Chondrocyte (in vitro differentiated cells): ENCODE measurements at places on chromosomes 16 and 17. TPM values are rescaled to one million over a fixed set of nuclear protein-coding genes. Genes with fewer than 3 reads are reported as not detected.

- no peaks in the 10 kb centered on the region for H3K4me1 ChIP-seq
- no peak overlapping the region for H3K27ac ChIP-seq
- H3K36me3 ChIP-seq: peaks cover 15% of the 10 kb centered on the region
- H3K27me3 ChIP-seq: no peaks in the 10 kb centered on the region
- no peak for DNase-seq
Measured at GRCh38 chr17:80738020-80738808, 193.6 kb downstream of the RPTOR start.

DNA sequence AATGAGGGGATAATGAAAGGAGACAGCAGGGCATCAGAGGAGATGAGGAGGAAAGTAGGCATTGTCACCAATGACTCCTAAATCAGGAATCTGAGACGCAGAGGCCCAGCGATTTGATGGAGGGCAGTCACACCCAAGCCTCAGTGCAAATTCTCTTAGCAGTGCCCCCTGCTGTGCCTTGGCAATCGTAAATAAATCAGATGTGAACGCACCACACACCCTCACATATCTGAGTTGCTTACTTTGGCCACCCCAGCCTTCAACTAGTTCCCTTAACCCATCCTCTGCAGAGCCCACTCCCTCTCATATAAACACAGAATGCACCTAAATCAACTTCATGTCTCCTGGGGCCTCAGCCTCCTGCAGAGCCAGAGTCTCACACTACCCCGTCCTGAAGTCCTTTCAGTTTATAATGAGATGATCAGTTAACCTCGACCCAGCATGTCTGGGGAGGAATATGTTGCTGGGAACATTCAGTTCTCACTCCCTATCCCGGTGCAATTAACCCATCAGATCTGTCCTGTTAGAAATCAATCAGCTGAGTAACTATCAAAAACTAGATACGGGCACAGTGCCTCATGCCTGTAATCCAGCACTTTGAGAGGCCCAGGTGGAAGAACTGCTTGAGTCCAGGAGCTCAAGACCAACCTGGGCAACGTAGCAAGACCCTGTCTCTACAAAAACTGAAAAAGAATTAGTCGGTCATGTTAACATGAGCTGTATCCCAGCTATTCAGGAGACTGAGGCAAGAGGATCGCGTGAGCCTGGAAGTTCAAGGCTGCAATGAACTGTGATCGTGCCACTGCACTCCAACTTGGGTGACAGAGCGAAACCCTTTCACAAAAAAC is 78.4 kb downstream of the SLC39A11 start:
- H3K36me3 ChIP-seq: no peaks in the 10 kb centered on the region
- H3K4me1 ChIP-seq: peaks cover 41% of the 10 kb centered on the region
- peak overlapping the region; percentile 71 for H3K27ac ChIP-seq
- no peak for DNase-seq
- peak overlapping the region; percentile 5 for H3K4me3 ChIP-seq
- H3K27me3 ChIP-seq: no peaks in the 10 kb centered on the region

DNA sequence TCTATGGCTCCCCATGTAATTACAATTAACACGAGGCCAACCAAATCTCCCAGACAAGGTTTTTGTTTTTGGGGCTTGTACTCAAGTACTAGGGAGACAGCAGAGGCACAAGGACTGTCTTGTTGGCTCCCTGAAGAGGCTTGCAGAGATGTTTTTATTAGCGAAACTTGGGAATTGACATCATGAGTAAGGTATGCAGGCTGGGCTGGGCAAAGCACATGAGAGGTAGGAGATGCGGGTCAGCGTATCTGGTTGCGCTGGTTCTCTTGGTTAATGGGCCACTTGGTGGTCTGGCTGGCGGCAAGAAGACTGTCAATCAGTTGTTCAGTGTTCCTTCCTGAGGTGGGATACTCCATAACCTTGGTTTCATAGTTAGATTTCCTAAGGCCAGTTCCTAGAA is 28.9 kb downstream of the LCMT1 start:
- H3K27ac ChIP-seq: peak overlapping the region; percentile 42
- no peak for DNase-seq
- no peaks in the 10 kb centered on the region for H3K27me3 ChIP-seq
- peaks cover 24% of the 10 kb centered on the region for H3K36me3 ChIP-seq
- H3K4me1 ChIP-seq: peaks cover 11% of the 10 kb centered on the region
- no peak overlapping the region for H3K4me3 ChIP-seq

GRCh38 chr16:87560428-87561199 is 41.7 kb upstream of the JPH3 start:
- H3K4me1 ChIP-seq: peaks cover 11% of the 10 kb centered on the region
- no peaks in the 10 kb centered on the region for H3K36me3 ChIP-seq

- no peak overlapping the region for H3K27ac ChIP-seq
- no peaks in the 10 kb centered on the region for H3K27me3 ChIP-seq
- DNase-seq: no peak
Measured at GRCh38 chr16:82379551-82379950, 209.5 kb upstream of the MPHOSPH6 start.

- H3K27ac ChIP-seq: no peak overlapping the region
- H3K4me1 ChIP-seq: no peaks in the 10 kb centered on the region
- DNase-seq: no peak
- peaks cover 3% of the 10 kb centered on the region for H3K36me3 ChIP-seq
- H3K4me3 ChIP-seq: no peak overlapping the region
- peaks cover 2% of the 10 kb centered on the region for H3K27me3 ChIP-seq
Measured at GRCh38 chr16:64240586-64240985, 881.3 kb downstream of the CDH11 start.

DNA sequence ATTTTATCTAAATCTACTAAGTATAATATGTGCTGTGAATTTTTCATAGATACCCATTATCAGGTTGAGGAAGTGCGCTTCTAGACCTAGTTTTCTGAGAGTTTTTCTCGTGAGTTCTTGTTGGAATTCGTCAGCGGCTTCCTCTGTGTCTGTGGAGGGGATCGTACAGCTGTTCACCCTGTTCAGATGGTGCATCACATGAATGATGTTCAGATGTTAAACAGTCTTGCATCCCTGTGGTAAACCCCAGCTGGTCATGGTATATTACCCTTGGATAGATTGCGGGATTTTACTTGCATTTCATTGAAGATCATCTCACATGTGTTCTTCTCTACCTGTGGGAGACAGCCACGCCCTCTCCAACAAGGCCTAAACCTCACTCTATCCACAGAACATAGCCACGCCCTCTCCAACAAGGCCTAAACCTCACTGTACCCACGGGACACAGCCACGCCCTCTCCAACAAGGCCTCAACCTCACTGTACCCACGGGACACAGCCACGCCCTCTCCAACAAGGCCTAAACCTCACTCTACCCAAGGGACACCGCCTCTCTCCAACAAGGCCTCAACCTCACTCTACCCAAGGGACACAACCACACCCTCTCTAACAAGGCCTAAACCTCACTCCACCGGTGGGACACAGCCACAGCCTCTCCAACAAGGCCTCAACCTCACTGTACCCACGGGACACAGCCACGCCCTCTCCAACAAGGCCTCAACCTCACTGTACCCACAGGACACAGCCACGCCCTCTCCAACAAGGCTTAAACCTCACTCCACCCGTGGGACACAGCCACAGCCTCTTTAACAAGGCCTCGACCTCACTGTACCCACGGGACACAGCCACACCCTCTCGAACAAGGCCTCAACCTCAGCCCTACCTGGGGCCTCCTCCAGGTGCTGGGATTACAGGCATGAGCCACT is 180.2 kb upstream of the CHMP6 start:
- no peaks in the 10 kb centered on the region for H3K4me1 ChIP-seq
- H3K27me3 ChIP-seq: no peaks in the 10 kb centered on the region
- no peak overlapping the region for H3K4me3 ChIP-seq
- H3K27ac ChIP-seq: no peak overlapping the region

DNA sequence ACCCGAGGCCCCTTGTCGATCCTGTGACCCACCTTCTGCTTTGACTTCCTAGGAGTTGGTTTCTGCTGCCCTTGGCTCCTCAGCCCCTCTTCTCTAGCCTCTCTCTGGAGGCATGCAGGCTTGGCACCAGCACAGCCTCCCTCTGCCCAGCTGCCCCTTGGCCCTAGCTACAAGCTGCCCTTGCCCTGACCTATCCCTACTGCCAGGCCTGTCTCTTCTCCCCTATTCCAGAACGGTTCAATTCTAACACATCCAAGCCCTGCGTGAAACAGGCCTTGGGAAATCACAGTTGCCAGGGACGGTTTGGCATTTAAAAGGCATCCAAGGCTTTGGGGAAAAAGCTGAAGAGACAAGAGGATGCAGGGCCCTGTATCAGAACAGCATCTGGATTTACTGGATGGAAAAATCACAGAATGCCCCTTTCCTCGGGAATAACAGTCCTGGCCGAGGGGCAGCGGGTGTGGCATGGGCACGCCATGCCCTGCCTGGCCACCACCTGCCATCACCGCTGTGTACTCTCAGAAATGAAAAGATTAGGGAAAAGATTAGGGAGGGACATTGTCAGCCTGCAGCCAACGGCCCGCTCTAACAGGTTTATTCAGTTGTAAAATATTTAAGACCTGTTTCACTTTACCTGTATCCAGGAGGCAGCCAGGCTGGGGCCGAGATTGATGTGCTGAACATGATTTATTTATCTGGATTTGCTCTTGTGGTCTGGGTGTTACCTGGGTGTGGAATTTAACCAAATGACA is 15.8 kb downstream of the RAI1 start:
- H3K36me3 ChIP-seq: no peaks in the 10 kb centered on the region
- H3K4me1 ChIP-seq: peaks cover 81% of the 10 kb centered on the region
- no peak for DNase-seq
- H3K27me3 ChIP-seq: no peaks in the 10 kb centered on the region
- H3K4me3 ChIP-seq: no peak overlapping the region
- peak overlapping the region; percentile 77 for H3K27ac ChIP-seq

GRCh38 chr16:53094013-53094630 is 39.3 kb downstream of the CHD9 start:
- H3K27ac ChIP-seq: peak overlapping the region; percentile 83
- H3K4me3 ChIP-seq: no peak overlapping the region
- DNase-seq: peak; percentile 87
- H3K36me3 ChIP-seq: no peaks in the 10 kb centered on the region
- no peaks in the 10 kb centered on the region for H3K27me3 ChIP-seq
- peaks cover 83% of the 10 kb centered on the region for H3K4me1 ChIP-seq

DNA sequence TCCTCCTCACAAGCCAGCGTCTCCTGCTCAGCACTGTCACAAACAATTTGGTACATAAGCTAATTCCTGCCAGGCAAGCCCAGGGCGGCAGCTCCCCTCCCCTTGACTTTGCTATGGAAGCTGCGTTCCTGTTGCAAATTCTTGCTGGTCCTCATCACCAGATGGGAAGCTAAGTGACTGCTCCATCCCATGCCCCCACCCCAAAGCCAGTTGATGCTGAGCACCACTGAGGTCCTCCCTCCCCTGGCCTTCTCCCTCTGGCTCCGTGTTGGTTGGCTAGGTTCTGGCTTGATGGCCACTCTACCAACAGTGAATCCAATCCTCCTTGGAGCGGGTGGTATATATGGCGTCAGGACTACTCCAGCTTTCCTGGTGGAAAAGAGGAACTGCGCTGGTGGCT is 34.4 kb downstream of the PIPOX start:
- no peaks in the 10 kb centered on the region for H3K27me3 ChIP-seq
- peaks cover 9% of the 10 kb centered on the region for H3K4me1 ChIP-seq
- H3K36me3 ChIP-seq: peaks cover 19% of the 10 kb centered on the region
- DNase-seq: no peak
- H3K4me3 ChIP-seq: no peak overlapping the region

GRCh38 chr17:8781776-8782175 is 17.4 kb downstream of the MFSD6L start:
- no peaks in the 10 kb centered on the region for H3K4me1 ChIP-seq
- H3K4me3 ChIP-seq: no peak overlapping the region
- H3K27me3 ChIP-seq: no peaks in the 10 kb centered on the region
- H3K27ac ChIP-seq: no peak overlapping the region
- peaks cover 3% of the 10 kb centered on the region for H3K36me3 ChIP-seq
- DNase-seq: no peak

DNA sequence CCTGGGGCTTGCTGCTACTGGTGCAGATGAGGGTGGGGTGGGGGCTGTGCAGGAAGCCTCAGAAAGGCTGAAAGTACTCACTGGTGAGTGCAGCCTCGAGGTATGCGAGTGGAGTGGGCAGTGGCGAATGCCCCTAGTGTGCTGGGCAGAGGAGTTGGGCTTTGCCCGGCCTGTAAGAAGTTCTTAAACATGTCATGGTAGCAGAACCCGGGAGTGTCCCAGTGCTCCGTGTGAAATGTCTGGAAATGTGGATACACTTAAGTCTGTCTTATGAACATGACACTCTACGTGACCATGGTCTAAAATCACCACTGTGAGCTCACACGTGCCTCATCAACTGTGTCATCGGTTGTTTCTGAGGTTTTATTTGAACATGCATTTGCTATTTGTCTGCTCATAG is 1.7 kb downstream of the SMTNL2 start:
- no peak overlapping the region for H3K27ac ChIP-seq
- H3K4me1 ChIP-seq: peaks cover 4% of the 10 kb centered on the region
- no peak for DNase-seq
- H3K36me3 ChIP-seq: no peaks in the 10 kb centered on the region
- H3K4me3 ChIP-seq: no peak overlapping the region
- H3K27me3 ChIP-seq: peaks cover 48% of the 10 kb centered on the region

DNA sequence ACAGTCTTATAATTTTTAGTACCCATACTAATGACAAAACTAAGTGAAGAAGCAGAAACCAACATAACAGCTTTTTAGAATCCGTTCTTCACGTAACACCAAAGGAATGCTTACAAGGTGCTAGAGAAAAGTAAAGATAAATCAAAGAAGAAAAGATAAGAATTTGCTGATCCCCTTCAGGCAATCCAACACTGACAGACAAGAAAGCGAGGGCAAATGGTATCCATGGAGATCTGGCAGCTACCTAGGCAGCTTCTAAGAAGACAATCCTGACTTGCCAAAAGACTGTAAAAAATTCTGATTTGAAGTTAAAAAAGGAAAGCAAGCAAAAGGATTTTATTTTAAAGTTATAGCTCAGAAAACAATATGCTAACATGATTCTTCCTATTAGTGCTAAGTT is 14.6 kb downstream of the BBS2 start:
- no peak overlapping the region for H3K27ac ChIP-seq
- H3K27me3 ChIP-seq: no peaks in the 10 kb centered on the region
- H3K4me1 ChIP-seq: peaks cover 22% of the 10 kb centered on the region
- no peak for DNase-seq

- H3K27ac ChIP-seq: no peak overlapping the region
- H3K27me3 ChIP-seq: no peaks in the 10 kb centered on the region
- H3K4me1 ChIP-seq: no peaks in the 10 kb centered on the region
- H3K36me3 ChIP-seq: no peaks in the 10 kb centered on the region
- H3K4me3 ChIP-seq: no peak overlapping the region
Measured at GRCh38 chr16:77514500-77515220, 79.8 kb upstream of the ADAMTS18 start.

DNA sequence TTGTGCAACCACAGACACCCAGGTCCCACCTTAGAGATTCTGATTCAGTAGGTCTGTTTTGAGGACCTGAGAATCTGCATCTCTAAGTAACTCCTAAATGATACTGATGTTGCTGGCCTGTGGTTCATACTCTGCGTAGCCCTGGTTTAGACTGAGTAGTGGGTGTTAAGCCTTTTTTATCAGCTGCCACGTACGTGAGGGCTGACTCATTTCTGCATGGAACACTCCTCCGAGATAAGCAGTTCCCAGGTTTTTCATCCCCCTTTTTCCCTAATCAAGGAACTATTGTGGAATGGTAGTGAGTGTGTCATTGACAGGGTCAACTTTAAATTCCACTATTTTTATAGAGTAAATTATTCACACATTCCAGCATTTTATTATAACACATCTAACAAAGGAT is 26.1 kb downstream of the CDRT4 start:
- H3K4me3 ChIP-seq: no peak overlapping the region
- H3K4me1 ChIP-seq: no peaks in the 10 kb centered on the region
- H3K27me3 ChIP-seq: no peaks in the 10 kb centered on the region
- peaks cover 4% of the 10 kb centered on the region for H3K36me3 ChIP-seq

The SLC35G6 gene
- not detected in 3 replicates for total RNA-seq

The TAC4 gene
- not detected in 3 replicates for total RNA-seq

The ZG16B gene
- total RNA-seq: 2.1 to 2.6 TPM in 2 of 3 replicates, not detected in the other

The ZMYND15 gene
- 0.23 to 0.48 TPM (median 0.45 TPM) in 3 replicates for total RNA-seq

The SLC5A11 gene
- not detected in 3 replicates for total RNA-seq

The MYH3 gene
- 3.0 to 3.5 TPM (median 3.2 TPM) in 3 replicates for total RNA-seq
